ENCODE measurements at places on chromosomes 3 and 15.

DNA sequence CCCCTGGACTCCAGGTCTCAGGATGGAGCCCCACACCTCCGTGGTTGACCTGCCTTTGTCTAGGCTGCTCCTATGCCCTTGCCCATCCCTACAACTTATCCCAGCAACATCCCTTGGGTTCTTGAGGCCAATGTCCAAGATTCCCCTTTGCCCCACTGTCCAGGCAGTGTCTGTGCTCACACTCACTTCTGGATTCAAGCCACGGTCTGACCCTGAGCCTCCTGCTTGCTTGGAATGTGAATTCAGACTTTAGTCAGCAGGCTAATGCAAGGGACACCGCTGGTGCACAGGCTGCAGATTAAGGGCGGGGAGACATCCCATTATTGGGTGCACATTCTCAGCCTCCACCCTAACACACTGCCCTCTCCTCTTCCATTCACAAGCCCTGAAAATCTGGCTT is 154.1 kb downstream of the WNT5A start:
- DNase-seq = no peak

DNA sequence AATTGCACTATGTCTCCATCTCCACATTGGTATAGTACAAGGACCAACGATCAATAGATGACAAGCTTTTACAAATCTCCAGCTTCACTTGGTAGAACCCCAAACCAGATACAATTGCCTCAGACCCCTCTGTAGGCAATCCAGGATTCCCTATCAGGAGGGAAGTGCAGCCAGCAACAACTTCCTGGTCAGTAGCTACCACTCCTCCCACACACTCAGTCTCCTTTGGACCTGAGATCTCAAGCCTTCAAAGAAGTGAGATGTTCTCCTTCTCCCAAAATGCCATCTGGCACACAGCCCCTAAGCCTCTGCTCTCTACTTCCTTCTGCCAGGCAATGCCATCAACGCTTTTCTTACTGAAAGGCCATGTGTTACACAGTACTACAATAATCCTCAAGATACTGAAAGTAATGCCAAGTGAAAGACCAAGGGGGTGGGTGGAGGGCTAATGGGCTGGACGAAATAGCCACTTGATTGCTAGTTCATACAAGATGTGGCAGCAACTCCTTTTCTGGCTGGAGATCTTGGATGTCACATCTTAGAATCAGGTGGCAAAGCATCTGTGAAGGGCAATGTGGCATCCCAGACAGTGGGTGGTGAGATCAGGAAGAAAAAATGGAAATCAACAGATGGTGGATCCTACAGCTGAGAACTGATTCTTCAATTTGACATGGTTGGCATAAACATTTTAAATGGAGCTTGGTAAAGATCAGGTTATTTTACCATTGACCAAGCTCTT is 75.3 kb upstream of the ACP3 start:
- no peak for DNase-seq

DNA sequence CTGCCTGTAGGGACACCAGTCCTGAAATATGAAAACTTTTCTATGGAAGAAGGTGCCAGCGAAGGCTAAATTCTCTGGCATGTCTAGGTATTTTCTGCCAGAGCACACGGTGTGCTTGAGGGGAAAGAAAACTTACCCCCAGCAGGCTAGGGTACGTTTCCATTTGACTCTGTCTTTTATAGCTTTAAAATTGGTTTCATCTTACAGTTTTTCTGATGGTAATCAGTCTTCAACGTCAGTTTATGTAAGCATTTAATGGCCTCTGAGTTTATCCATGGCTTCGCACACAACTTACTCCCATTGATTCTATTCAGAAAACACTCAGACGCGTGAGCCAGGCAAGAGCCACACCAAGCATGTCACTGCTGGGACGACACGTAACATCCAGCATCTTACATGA is 249.7 kb downstream of the ADAMTS17 start:
- DNase-seq = no peak

GRCh38 chr15:30984542-30984941 is 6.9 kb downstream of the MTMR10 start:
- DNase-seq = peak; percentile 35

GRCh38 chr15:66294157-66294931 is 976 bp downstream of the DIS3L start:
- DNase-seq = peak; percentile 87

GRCh38 chr3:137669519-137670060 is 94.5 kb upstream of the SOX14 start:
- no peak for DNase-seq

DNA sequence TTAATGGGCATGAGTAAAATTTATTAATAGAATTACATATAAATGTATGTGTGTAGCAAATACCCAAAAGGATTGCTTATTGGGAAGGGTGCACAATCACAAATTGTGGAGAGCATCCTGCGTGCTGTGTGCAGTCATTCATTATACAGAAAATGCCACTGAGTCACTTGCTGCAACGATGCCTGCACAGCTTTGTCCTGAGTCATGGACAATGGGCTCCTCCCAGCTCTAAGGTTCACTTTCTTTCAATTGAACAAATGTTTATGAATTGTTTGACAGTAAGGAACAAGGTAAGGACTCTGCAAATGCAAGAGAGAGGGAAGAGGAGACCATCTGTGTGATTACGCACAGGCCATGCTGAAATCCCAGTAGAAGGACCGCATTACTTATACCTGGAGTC is 18.7 kb downstream of the CFAP161 start:
- DNase-seq = no peak

- DNase-seq = no peak
These were observed 921 bp downstream of the MGLL start for GRCh38 chr3:127821394-127821793.

DNA sequence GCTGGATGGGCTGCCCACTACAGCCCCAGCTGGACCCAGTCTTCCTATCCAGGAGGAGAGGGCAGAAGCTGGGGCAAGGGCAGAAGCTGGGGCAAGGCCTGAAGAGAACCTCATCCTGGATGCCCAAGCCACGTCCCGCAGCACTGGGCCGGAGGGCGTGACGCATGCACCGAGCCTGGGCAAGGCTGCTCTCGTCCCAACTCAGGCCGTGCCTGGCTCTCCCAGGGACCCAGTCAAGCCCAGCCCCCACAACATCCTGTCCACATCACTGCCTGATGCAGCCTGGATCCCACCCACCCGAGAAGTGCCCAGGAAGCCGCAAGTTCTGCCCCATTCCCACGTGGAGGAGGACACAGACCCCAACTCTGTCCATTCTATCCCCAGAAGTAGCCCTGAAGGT is 22.3 kb downstream of the FBLN2 start:
- no peak for DNase-seq

DNA sequence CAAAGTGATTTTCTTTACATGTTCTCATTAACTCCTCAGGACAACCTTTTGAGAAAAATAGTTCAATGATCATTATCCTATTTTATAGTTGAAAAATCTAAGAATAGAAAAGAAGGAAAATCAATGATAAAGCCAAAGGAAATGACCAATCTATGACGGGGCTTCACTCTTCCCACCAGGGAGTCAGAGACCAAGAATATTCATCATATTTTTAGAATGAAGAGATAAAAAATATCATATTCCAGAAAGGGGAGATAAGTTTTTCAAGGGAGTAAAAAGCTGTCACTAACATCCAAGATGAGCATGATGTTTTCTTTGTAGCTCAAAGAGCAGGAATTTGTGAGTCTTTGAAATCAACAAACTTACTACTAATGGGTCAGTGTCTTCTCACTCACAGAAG is 71.5 kb upstream of the LPP start:
- no peak for DNase-seq

GRCh38 chr3:173221010-173221409 is 80.0 kb upstream of the SPATA16 start:
- DNase-seq = no peak

GRCh38 chr3:129769616-129770015 is 123.9 kb downstream of the TMCC1 start:
- DNase-seq = no peak

DNA sequence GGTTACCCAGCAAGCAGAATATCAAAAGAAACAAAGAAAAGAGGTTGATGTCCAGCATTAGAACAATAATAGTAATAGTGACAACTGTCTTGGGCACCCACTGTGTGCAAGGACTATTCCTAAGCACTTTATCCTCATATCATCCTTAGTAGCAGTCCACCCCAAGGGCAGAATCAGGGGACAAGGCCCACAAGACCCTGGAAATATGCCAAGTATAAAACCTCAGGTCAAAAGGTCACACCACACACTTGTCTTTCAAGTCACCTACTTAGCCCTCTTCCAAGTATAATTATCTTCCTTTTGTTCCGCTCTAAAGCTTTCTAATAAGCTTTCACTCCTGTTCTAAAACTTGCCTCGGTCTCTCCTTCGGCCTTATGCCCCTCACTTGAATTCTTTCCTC is 124.0 kb upstream of the STT3B start:
- DNase-seq = no peak

DNA sequence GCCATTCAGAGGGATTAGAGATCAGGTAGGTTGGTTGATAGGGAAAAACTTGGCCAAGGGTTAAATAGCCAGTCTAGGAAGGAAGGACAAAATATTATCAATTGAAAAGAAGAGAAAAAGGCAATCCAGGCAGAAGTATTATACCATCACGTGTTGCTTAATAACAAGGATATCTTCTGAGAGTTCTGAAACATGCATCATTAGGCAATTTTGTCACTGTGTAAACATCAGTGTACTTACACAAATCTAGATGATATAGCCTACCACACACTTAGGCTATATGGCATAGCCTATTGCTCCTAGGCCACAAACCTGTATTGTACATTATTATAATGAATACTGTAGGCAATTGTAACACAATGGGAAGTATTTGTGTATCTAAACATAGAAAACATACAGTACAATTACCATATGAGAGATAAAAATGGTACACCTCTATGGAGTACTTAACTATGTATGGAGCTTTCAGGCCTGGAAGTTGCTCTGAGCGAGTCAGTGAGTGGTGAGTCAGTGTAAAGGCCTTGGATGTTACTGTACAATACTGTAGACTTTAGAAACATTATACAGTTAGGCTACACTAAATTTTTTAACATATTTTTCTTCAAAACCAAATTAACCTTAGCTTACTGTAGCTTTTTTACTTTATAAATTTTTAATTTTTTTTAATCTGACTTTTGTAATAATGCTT is 2.7 kb downstream of the TEX55 start:
- DNase-seq = no peak

DNA sequence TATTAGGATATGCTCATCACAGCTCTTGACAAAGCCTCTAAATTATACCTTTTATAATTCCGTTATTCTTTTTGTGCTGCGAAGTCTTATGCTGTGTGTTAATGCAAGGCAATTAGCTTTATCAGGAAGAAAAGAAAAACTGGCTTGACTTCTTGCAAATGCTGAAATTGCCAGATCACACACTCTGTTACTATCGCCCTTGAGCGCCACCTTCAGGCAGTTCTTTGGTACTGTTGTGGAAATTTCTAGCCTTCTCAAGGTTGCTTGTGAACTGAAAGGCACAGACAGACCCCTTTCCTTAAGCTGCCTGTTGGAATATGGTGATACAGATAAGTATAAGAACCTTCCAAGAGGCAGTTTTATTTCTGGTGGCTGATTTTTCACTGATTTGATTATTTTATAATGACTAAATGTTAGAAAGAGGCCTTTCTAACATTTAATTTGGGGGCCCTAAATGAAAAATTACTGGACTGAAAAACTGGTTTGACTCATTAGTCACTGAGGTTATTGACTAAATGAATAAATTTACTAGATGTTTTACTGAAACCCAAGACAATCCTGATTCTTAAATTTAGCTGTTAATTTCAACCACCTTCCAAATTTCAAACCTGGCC is 126.2 kb upstream of the RASGRP1 start:
- peak; percentile 94 for DNase-seq

GRCh38 chr3:16379838-16380237 is 114.8 kb downstream of the OXNAD1 start:
- no peak for DNase-seq

- no peak for DNase-seq
These were observed 97.6 kb upstream of the ALDH1A3 start for GRCh38 chr15:100781961-100782530.

GRCh38 chr3:166706094-166706493 is 674.0 kb downstream of the ZBBX start:
- DNase-seq = no peak

GRCh38 chr3:196140224-196140623 is 58.3 kb upstream of the TFRC start:
- DNase-seq = no peak

- DNase-seq = no peak
These were observed 11.5 kb downstream of the CSK start for GRCh38 chr15:74793135-74794028.

DNA sequence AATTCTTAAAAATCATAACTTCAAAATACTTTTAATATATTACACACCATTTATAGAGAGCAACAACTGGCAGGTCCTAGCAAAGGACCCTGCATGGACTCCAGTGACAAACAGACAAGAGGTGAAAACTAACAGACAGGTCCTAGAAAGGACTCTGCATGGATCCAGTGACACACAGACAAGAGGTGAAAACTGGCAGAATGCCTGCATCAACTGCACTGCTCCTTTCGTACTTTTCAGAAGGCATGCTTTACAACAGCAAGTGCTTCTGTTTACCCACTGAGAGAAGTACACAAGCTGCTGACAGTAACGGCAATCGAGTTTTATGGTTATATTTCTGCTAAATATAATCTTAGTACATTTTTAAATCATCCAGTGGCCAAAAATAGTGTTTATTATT is 24.3 kb upstream of the GP5 start:
- no peak for DNase-seq

DNA sequence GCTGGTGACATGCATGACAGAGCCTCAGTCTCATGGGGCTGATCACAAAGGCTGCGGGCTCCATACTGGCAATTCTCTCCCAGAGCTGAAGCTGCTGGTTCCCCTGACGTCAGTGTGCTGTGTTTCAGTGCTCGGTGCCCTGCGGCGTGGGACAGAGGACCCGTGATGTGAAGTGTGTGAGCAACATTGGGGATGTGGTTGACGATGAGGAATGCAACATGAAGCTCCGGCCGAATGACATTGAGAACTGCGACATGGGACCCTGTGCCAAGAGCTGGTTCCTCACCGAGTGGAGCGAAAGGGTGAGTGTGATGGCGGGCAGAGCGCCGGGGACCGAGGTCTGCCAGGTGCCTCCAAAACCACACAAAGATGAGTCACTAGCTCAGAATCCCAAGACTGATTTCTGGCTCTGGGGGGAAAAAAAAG is 62.0 kb upstream of the NR2E3 start:
- DNase-seq = no peak

- DNase-seq = peak; percentile 51
These were observed 19.6 kb downstream of the NSUN3 start for GRCh38 chr3:94082391-94082937.

GRCh38 chr15:27832237-27832596 is 266.9 kb downstream of the OCA2 start:
- no peak for DNase-seq

Measured in eye (tissue), 1 donor.